ENCODE measurements at places on chromosomes 3 and 15.
A peak's percentile ranks its signal among the peaks of the same experiment; 100 is the strongest.

DNA sequence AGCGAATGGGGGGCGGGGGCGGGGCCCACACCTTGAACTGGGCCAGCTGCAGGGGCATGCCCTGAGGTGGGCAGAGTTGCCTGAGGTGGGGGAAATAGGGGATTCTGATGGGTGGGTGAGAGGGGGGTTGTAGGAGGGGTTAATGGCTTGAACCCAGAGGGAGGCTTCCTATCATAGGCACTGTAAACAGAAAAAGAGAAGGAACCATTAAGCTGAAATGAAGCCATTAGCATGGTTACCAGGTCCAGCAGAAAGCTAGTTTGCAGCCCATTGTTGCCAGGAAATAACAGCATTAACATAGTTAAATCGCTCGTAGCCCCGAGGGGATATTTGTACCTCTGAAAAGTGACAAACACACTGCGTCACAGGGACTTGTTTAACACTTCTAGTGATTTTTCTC lies 29.0 kb downstream of the ETV5 start:
- no peak for DNase-seq

GRCh38 chr3:53795789-53796560 lies 50.2 kb downstream of the CHDH start:
- peak; percentile 86 for DNase-seq

DNA sequence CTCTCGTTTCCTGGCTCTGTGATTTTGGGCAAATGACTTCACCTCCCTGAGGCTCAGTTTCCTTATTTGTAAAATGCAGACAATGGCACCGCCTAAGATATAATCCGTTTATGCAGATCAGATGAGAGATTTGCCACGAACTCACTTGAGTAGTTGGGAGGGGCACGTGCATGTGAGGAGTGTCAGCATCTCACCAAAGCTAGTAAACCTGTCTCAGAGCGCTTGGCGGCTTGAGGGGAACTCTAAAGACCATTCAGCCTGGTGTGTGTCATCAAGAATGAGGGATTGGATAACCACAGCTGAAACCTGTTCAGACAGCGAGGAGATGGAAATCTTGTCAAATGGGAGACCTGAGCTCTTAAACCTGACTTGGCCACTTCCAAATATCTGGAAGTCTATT lies 48.7 kb downstream of the BDH1 start:
- DNase-seq, result no peak

GRCh38 chr3:179079537-179079936 lies 7.9 kb upstream of the ZMAT3 start:
- no peak for DNase-seq

DNA sequence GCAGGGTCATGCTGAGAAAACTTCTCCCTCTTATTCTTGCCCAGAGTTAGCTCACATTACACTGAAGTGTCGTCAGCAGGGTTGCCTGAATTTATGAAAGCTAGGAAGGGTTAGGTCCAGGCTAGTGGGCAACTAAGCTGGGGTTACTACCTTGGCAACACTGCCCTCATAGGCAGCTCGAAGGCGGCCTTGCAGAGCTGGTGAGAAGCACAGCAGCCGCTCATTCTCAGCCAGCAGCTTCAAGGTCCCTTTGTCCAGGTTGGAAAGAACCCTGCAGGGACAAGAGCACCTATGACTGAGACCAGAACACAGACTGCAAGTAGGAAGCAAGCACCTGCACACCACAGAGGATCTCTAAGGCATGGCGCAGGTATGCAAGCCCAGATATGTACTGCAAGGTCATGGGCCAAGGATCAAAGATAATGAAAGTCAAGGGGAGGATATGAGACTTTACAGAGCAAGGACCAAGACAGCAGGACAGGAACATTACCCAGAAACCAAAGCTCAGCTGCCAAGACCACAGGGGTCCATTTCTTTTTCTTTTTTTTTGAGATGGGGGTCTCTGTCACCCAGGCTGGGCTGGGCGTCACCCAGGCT lies 2.8 kb downstream of the CDAN1 start:
- no peak for DNase-seq

Measured in cerebellar nuclear complex (tissue), 1 donor.